ENCODE measurements at places on chromosomes 6 and 20.
A peak's percentile ranks its signal among the peaks of the same experiment; 100 is the strongest.

DNA sequence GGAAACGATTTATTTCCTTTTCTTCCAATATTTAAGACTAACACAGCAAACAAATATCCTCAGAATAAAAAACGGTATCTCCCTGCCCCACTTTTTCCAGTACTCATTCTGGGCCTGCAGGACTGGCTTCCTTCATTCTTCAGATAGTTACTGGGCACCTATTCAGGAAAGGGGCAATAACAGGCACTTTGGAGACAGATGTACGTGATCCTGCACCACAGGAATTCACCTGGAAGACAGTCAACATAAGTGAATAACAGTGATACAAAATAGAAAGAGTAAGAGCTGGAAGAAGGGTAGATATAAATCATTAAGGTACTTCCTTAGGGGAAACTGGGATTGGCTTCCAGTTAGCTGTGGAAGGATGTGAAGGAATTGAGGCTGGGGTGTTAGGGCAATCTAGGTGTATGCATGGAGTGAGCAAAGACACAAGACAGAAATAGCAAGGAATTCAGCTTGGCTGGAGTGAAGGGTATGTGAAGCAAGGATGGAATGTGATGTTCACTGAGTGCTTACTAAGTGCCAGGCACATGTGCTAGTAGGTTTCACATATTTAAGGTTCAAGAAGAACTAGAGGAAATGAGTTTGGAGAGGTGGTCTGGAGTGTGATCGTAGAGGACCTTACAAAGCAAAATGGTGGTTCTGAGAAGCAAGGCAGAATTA is 49.3 kb upstream of the FAM83C start:
- no peak for DNase-seq

DNA sequence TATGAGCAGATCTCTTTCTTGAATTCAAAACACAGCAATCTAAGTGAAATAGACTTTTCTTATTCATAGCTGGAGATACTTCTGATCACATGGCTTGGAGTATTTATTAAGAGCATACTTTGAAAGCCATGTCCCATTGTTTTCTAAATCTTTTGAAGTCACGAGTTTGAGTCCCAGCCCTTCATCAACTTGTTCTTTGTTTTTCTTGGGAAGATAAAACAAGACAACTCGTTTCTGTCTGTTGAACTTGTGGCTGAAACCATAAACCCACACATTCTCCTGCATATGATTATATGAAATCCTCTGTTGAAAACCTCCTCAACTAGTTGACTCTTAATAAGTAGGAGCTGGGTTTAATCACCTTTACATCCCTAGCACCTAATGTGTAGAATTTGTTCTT is 3.3 kb downstream of the RNF144B start:
- DNase-seq = no peak

DNA sequence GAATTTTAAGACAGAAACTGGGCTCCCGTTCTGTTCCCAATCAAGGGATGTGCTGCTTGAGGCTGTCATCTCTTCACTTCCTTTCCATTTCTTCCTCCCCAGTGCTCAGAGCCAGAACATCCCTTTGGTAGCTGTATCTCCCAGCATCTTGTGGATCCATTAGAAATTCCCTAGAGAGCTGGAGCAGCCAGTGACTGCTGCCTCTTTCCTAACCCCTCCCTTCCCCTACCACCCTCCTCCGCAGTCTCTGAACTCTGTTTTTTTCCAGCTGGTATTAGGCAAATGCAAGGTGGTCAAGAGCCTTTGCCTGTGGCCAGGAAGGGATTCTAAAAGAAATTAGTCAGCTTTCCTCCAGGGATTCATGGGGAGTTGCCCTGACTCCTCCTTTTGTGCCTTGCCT is 208.0 kb downstream of the EYA2 start:
- DNase-seq = no peak

GRCh38 chr20:62387933-62388635 is 1.2 kb downstream of the RPS21 start:
- DNase-seq = no peak

DNA sequence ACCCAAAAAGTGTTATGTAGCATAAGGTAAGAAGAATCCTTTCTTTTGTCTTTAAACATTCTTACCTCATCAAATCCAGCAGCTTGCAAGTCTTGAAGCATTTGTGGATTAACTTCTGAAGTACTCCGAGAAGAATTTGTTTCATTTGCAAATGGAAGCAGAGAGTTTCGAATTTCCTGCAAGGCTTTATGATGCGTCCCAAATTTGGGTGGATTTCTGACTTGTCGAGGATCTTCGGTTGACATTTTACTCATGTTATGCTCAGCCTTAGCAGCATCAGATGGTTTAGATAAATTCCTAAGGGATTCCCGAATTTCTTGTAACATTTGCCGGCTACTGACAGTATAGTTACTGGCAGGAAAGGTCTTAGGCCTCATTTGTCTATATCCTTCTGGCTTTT is 16.2 kb downstream of the LATS1 start:
- DNase-seq = no peak

GRCh38 chr6:166145751-166146150 is 21.9 kb downstream of the TBXT start:
- DNase-seq = no peak

DNA sequence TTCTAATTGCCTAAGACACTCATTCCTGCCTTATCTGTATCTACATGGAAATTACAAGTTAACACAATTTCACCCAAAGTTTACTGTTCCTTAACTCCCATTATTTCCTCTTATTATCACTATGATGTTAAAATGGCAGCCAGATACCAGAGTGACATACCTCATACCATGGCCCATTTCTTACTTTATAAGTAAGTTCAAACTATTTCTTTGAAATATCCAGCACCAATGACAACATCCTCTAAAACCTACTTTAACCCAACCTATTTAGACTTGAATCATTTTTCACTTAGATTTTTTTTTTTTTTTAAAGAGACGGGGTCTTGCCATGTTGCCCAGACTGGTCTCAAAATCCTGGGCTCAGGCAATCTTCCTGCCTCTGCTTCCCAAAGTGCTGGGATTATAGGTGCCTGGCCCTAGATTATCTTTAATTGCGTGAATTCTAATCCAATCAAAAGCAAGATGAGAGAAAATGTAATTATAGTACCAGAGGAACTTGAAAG is 10.0 kb downstream of the REV3L start:
- DNase-seq = no peak

GRCh38 chr6:118536478-118536877 is 11.6 kb upstream of the PLN start:
- DNase-seq = peak; percentile 80

GRCh38 chr6:73796881-73797280 is 100.9 kb downstream of the CD109 start:
- no peak for DNase-seq

- no peak for DNase-seq
Observed at GRCh38 chr20:40189621-40190020, 499.4 kb downstream of the MAFB start.

GRCh38 chr6:158649289-158650143 is at the start of gene SYTL3:
Gene SYTL3, plus strand, starts transcription at chr6:158650054. Its CDS starts 13,215 bp downstream, at chr6:158663269.
- DNase-seq = no peak

DNA sequence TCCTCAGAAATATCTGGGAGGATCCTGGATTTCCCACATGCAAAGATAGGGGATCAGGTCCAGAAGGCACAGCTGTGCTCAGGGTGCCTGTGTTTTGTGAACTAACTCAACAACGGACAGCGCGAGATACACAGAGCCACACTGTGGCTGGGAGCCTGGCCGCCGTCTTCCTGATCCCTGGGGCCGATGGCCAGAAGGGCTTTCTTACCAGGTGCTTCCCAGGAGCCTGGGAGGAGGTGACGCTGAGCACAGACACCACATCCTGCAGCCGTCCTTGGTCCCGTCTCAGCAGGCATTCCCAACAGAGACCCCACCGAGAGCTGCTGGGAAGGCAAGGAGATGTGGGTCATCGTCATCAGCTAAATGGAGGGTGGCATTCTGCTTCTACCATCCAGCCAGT is 144.6 kb upstream of the AFDN start:
- DNase-seq = no peak

DNA sequence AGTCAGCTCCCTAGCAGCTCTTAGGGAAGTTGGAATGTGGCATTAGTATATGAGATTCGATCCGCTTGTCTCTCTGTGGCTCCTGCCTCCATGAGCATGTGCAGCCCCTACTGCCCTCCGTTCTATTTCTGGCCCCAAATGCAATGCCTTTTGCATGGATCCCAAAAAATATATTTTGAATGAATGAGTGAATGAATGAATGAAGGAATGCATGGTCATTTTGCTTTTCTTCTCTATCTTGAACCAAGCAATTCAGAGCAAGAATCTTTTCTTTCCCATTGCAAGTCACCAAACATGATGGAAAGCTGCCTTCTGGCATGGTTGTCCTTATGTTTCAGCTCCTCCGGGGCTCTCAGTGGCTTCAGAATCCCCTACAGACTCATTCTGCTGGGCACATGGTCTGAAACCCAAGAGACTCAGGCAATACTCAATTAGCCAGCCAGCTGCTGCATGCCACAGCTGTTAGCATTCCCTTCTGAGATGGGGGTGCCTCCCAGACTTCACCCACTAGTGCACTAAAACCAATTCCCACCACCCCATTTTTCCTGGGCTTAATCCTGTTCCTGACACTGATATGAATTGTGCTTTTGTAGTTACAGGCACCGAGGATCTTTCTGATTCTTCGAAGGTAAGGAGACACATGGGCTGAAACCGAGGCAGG is 2.6 kb upstream of the IYD start:
- no peak for DNase-seq

DNA sequence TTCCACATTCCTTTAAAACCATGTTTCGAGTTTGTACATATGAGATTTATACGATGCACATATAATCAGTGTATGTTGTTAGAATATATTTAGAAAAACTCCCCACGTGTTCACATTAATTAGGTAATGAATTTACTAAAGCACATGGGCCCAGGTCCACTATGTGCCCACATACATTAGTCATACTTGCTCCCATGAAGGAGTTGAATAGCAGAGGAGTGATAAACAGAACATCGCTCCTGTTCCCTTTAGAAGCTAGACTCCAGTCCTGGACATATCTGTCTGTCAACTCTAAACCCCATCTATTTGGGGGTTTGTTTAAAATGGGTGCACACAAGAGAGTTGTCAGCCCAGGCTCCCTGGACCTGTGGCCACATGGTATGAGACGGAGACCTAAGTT is 108.1 kb upstream of the TIAM2 start:
- no peak for DNase-seq

- no peak for DNase-seq
Observed at GRCh38 chr6:80938131-80938530, 814.4 kb downstream of the TENT5A start.

DNA sequence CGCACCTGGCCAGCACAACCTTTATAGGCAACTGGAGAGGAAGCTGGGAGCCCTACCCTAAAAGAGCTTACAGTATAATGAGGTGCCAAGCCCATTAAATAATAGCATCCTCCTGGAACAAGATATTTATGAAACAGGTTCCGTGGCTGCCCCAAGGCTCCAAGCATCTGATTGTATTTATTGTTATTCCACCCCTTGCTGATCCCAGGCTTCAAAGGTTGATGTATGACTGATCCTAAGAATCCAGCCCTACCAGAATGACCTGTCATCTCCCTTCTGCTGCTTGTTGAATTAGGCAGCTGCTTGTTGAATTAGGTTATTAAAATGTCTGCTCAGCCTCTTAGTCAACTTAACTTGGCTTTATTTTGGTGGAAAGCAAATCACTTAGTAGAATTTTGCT is 35.2 kb upstream of the SASH1 start:
- no peak for DNase-seq

DNA sequence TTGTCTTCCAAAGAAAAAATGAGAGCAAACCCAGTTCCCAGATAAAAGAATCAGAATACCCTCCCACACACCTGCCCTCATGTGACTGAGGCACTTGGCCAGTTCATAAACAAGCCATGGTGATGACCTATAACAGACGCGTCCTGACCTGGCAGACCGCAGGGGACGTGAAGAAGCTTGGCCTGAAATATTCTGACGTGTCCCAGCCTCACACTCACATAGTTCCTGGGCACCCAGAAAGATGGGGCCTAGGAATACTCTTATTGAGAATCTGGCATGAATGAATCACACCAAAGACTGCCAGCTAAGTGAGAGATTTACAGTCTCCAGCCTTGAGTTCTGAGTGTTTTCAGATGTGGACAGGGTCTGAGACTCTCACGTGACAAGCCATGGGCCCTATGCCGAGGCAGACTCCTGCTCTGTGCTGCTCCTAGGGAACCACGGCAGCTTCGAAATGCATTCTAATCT is 17.2 kb upstream of the MAP3K4 start:
- DNase-seq = no peak

DNA sequence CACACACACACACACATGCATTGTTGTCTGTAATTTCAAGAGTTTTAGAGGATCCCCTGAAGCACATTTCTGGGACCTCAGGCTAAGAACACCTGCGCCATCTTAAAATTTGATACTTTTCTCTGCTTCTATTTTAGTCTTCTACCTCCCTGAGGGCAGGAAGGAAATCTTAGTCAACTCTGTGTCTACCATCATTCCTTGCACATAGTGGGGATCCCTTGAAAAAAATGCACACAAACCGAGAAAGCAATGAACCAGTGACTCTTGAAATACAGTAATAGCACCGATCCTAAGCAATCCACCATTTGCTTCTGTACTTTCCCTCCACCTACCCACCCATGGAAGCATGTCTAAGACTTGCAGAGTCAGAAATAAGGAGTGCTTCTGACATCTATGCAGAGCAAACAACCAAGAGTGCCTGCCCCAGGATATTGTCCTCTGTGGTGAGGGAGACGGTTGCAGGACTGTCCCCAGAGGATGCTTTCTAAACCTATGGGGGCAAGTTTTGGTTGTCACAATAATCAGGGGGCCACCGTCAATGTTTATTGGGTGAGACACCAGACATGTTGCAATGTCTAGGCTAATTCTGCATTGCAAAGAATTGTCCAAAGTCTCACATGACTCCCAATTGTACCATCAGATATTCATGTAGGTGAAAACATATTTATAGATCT is 208.0 kb upstream of the TAB2 start:
- DNase-seq = no peak

DNA sequence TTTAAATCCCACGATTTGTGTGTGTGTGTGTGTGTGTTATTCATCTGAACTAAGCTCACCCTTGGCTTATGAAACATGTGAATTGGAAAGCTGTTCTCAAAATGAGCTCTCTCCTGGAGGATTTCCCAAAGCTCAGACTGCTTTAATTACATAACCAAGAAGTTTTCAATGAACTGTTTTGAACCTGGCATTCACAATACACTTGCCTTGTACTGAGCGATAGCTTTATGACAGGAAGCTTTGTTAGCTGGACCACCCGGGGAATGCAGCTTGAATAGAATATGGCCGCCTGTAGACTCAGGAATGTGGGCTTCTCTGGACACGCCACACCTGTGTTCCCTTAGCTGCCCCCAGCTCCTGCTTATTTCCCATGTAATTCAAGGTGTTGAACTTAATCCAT is 71.4 kb upstream of the PREP start:
- DNase-seq = no peak

DNA sequence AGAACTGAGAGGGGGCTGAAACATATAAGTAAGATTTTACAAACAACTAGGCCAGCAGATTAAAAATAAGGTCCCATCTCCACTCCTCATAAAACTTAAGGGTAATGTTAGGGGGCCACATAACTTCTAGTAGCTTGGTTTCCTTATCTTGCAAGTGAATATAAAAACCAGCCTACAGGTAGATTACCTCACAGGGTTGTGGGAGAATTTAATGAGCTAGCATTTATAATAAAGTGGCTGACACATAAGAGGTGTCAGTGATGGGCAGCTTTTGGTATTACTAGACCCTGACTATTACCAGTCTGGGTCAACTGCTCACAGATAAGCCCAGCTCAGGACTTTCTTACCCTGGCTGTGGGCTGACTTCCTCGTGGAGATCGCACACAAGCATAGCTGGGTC is 9.2 kb upstream of the PPP1R14C start:
- DNase-seq = no peak

- DNase-seq = no peak
Observed at GRCh38 chr6:85401186-85402021, 48.5 kb upstream of the NT5E start.

- DNase-seq = no peak
Observed at GRCh38 chr6:127522714-127523113, 3.6 kb upstream of the MTCL3 start.
